ENCODE measurements at places on chromosomes 5 and 9. TPM values are rescaled to one million over a fixed set of nuclear protein-coding genes. Genes with fewer than 3 reads are reported as not detected.

Gene TMC1
- not detected for total RNA-seq

- DNase-seq: no peak
Measured at GRCh38 chr9:132804576-132805295, 73.3 kb downstream of the AK8 start.

DNA sequence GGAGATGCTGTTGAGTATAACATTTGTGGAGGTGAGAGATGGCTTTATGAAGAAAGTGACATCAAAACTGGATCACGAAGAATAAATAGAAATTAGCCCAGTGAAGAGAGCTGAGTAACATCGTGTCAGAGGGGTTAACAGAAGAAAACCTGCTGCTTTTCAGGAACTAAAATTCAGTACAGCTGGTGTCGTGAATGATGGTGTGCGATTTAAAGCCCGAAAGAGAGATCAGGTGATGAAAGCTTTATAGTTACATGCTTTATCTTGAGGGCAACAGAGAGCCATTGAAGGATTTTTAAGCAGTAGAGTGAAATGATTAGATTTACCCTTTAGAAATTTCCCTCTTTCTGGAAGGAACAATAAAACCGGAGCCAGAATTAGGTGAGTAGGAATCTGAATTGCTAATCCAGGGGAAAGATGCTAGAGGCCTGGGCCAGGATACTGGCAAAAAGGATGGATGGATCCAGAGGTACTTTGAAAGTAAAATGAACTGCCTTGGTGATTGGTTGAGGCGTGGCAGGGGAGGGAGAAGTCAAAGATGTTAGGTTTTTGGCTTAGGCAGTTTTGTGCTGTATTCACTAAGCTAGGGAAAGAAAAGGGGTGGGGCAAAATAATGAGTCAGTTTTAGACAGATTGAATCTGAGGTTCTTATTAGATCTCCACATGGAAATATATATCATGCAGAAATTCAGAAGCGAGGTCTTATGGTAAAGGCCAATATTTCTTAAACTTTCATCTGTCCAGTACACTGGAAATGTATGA lies 3.4 kb downstream of the LRRC70 start:
- no peak for DNase-seq

Gene CYLC2
- not detected for total RNA-seq

DNA sequence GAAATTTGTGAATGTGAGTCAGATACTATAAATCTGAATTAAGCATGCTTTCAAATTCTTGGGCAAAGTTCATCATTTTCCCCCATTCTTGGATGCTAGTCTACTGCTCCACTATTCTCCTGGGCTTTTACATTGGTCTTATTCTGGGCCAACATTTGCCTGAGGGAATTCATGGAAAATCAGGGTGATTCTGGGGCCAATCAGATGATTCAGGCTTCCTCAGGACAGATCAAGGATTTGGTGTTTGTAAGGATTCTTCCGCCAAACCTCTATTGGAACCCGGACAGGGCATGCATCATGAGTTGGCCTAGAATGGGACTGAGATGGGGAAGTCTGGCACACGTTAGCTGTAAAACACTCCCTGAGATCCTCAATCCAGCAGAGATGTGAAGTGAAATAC lies 113.8 kb downstream of the MEF2C start:
- DNase-seq: peak; percentile 33

DNA sequence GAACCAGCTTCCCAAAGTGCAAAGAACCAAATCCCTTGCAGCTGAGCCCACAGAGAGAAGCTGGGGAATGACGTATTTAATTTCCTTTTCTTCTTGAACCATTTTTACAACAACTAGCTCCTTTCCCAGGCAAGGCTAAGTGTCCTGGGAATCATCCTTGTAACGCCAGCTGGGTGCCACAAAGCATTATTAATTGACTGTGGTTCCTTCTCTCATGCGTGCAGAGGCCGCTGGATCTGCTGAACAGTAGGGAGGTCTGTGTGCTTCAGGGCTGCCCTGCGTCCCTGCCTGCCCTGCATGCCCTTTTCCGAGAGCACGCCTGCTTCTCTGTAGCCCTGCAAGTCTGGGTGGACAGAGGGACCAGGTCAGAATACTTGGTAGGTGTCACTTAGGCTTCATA lies 124.1 kb upstream of the OTULINL start:
- no peak for DNase-seq

DNA sequence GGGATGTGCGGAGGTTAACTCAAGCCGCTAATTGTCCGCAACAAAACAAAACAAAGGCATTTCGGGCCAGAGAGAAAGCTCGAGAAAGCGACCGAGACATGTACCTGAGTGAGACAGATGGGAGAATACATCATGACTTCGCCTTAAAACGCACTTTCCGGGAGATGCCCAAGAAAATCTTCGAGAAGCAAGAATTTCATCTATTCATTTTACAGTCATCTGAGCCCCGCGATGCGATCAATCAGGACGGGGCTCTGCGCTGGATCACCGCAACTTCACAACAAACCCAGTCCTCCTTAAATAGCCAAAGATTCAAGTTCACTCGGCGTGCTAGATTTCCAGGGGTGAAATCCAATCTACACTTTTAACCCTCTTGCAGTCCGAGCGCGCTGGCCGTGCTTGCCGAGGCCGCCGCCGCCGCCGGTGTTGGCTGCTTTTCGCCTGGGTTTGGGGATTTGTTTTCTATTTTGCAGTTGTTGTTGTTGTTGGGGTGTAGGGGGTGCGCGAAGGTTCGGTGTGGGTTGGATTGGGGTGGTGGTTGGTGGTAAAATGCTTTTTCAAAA lies 482 bp downstream of the NFIB start:
- DNase-seq: peak; percentile 77

DNA sequence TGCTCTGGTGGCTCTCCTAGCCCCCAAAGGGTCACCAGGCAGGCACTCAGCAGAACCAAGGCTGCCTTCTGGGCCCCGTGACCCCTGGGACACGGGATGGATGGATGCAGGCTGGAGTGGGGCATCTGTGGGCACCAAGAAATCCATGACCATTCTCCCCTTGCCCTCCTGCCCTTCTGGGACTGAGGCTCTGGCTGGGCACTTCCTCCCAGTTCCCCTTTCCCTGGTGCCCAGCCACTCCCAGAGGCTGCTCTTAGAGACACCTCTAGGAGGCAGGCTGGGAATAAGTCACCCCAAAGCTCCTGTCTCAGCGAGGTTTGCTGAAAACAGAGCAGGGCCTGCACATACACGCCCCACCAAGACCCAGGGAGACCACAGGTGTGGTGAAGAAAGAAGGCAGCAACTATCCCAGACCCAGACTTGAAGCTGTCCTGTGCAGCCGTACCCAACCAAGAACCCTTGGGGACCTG lies 943 bp downstream of the STING1 start:
- DNase-seq: no peak

GRCh38 chr5:167254132-167254531 lies 1037.3 kb upstream of the WWC1 start:
- no peak for DNase-seq

GRCh38 chr5:159797261-159797970 lies 118.9 kb upstream of the ADRA1B start:
- no peak for DNase-seq

GRCh38 chr9:129617167-129617566 lies 3.7 kb downstream of the C9orf50 start:
- DNase-seq: no peak

- DNase-seq: no peak
Measured at GRCh38 chr5:173629628-173630027, 13.2 kb upstream of the BOD1 start.

DNA sequence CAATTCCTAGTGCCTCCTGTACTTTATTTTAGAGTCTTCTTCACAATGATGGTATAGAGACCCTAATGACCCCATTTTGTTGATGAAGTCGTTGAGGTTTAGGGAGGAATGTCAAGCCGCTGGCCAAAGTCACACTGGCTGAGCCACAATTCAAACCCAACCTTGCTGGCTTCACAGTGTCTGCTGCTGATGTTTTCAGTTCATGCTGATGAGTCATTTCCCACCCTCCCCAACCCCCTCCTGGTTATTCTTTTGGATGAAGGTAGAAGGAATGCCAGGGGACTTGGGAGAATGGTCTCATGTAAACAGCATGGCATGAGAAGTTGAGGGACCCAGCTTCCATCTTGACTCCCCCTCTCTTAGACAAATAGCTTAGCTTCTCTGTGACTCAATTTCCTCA lies 68.6 kb downstream of the TMEM252 start:
- DNase-seq: no peak

- DNase-seq: no peak
Measured at GRCh38 chr5:50365426-50366251, 75.4 kb downstream of the EMB start.

DNA sequence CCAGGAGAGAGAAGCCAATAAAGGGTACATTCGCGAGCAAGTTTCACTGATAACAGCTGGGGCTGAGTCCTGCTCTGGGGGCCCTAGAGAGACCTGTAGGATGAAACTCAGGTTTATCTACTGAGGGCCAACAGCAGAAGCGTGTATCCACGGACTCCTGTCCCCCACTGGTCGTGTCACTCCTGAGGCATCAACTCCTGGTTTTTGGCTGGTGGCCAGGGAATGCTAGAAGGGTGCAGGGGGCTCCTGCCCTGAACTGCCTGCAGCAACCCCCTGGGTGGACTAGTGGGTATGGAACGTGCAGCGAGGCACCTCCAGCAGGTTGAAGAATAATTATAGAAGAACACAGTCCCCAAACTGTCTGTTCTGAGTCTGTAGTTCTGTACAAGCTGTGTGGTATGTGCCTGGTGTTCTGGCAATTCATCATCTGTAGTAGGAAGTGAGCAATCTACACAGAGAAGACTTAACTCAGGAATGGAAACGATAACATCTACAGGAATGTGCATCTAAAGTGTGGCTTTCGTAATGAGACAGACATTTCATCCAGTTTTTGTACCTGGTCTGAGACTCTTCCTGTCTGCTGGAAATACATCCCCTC lies 64.5 kb upstream of the GNA14 start:
- no peak for DNase-seq

- no peak for DNase-seq
Measured at GRCh38 chr9:77679661-77680368, 31.7 kb upstream of the GNA14 start.

DNA sequence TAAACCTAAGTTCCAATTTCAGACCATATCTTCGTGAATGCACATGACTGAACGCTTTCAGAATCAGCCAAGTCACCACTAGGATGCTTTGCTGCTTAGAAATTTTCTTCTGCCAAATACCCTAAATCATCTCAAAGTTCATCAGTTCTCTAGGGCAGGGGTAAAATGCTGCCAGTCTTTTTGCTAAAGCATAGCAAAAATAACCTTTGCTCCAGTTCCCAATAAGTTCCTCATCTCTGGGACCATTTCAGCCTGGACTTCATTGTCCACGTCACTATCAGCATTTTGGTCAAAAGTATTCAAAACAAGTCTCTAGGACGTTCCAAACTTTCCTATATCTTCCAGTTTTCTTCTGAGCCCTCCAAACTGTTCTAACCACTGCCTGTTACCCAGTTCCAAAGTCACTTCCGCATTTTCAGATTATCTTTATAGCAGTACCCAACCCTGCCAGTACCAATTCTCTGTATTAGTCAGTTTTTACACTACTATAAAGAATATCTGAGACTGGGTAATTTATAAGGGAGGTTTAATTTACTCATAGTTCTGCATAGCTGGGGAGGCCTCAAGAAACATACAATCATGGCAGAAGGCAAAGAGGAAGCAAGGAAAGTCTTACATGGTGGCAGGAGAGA lies 74.8 kb downstream of the NR3C1 start:
- DNase-seq: no peak

GRCh38 chr9:112063151-112063550 lies 111.9 kb downstream of the SUSD1 start:
- DNase-seq: no peak

DNA sequence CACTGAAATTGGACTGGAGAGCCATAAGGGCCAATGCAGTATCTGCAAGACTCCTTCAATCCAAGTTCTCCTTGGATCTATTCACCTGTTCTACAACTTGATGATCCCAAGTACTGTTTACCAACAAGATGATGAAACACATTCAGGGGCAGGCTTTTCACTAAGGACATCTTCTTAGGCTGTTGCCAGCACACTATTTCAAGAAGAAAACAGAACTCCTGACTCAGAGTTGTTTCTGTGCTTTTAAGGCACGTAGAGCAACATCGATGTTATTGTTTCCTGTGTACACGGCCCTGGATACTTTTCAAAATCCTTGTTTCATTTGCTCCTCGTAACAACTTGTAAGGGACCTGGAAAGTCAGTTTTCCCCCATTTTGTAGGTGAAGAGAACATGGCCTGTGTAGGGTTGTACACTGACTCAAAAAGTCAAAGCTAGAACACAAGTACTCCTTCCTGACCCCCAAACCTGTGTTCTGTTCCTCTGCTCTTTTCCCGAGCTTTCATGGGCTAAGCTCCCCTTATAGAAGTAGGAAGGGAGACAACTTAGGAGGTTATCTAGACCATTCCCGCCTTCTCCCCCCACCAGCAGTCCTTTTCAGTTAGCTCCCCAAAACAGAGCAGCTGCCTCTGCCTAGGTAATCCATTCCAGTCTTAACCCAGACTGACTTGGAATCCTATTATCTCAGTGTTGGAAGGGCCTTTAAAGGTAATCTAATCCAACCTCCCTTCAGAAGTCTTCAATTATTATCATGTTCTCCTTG lies 5.2 kb upstream of the MGAT1 start:
- no peak for DNase-seq

DNA sequence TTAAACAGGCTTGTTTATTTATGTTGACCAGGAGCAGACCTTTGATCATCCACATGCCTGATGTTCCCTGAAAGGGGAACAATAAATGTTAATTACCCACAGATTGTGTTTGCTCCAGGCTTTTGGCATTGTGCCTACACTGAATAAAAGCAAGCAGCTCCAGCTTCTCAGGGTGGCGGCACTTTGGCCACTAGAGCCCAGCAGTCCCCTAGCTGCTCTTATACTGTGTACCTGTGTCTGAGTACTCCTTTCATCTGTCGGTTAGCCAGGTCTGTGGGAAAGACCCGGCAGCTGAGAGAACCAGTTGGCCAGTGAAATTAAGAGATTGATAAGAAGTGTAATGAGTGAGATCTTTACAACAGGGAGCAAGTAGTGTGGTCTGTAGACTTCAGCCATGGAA lies 254.8 kb upstream of the FTMT start:
- no peak for DNase-seq

- DNase-seq: peak; percentile 91
Measured at GRCh38 chr9:74773886-74774479, 113.7 kb downstream of the TRPM6 start.

Gene SURF2
- 5.1 TPM for total RNA-seq

Gene C5
- total RNA-seq: 8.1 TPM

- no peak for DNase-seq
Measured at GRCh38 chr9:77807281-77807683, 159.2 kb upstream of the GNA14 start.

DNA sequence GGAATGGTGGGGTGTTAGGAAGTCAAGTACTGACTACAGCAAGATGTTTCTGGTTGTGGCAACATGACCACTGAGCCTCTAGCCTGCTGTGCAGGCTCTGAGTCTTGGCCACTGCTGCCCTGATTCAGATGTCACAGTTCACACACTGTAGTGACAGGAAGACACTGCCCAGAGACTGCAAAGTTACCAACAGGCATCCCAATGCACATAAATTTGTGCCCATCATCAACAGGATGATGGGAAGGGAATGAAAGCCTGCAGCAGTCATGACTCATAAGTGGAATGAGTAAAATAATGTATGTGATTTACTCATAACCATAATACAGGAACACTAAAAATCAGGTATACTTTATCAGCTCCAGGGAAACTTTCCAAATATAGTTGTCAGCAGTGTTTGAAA lies 251.6 kb upstream of the HAPLN1 start:
- DNase-seq: peak; percentile 4

GRCh38 chr9:21018177-21018576 lies 13.3 kb downstream of the HACD4 start:
- DNase-seq: no peak

Data from stomach (tissue), 19 donors.